ENCODE measurements at places on chromosomes 3 and 15.

DNA sequence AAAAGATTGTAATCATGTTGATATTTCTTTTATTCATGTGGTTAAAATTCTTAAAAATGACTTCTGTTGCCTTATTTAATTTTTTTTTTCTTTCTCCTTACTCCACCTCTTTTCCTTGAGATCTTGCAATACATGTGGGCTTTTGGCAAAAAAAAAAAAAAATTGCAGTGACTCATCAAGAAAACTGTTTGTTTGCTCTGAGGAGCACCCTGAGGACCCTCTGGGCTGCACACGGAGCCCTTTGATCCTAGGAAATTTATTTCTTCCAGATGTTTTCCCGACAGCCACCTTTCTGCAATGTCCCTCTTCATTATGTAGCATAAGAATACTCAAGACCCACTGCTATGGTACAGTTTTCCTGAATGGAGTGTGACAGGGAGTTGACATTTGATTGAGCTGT lies 371.7 kb downstream of the ZBTB20 start:
- no peak for DNase-seq

DNA sequence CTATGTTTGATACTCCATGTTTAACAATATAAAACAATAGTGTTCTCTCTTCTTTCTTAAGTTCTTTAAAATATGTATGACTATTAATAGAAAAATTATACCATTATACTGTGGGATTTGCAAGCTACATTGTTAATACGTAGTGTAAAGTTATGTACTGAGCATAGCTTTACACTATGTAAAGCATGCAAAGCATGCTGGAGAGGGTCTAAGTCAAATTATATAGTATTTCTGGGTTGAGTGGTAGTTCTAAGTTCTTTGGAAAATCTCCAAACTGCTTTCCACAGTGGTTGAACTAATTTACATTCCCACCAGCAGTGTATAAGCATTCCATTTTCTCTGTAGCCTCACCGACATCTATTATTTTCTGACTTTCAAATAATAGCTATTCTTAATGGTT lies 253.0 kb downstream of the RAP2B start:
- no peak for DNase-seq

DNA sequence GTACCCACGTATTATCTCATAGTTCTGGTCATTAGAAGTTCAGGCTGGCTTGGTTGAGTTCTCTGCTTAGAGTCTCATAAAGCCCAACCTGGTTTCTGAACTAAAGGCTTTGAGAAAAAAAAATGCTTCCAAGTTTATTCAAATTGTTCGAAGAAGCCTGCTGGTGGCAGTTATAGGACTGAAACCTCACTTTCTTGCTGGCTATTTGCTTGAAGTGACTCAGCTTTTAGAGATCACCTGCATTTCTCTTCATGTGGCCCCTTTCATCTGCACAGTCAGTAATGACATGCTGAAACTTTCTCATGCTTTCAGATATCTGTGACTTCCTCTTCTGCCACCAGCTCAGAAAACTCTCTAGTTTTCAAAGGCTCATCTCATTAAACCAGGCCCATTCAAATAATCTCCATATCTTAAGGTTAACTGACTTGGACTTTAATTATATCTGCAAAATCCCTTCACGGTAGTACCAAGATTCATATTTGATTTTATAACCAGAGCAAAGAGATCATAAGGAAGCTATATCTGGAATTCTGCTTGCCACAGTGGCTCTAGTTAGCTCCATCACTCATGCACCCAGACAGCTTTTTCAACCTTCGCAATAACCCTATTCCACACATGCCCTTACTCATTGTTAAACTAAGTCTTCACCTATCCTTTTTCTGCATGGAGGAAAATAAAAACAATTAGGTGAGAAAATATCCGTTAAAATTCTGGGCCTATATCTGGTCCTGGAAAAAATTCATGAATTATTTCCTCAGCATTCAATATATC lies 433.8 kb upstream of the CBLB start:
- no peak for DNase-seq

GRCh38 chr15:101647251-101647650 lies 4.9 kb downstream of the TM2D3 start:
- DNase-seq: no peak

- DNase-seq: no peak
Observed at GRCh38 chr3:46642971-46643370, 30.6 kb downstream of the FAM240A start.

GRCh38 chr15:83322061-83322460 lies 37.6 kb upstream of the BNC1 start:
- no peak for DNase-seq

- peak; percentile 31 for DNase-seq
Observed at GRCh38 chr3:112327371-112327951, 5.5 kb upstream of the CD200 start.

DNA sequence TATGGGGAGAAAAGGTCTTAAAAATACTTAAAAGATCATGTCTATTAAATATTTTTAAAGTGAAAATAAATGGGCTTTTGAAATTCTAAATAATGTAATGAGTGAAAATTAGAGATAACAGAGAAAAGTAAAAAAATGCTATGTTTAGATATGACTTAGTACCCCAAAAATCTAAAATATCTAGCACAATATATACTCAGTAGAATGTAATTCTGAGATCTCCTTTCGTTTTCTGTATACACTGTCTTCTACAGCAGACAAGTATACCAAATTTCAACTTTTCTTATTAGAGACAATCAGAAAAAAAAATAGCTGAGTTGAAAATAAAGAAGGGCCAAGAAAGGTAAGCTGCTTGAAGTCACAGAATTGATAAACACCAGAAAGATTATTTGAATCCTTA lies 140.8 kb downstream of the ADAM10 start:
- no peak for DNase-seq

- DNase-seq: no peak
Observed at GRCh38 chr3:30269751-30270445, 336.5 kb upstream of the TGFBR2 start.

- no peak for DNase-seq
Observed at GRCh38 chr15:77599357-77599756, 33.4 kb downstream of the LINGO1 start.

DNA sequence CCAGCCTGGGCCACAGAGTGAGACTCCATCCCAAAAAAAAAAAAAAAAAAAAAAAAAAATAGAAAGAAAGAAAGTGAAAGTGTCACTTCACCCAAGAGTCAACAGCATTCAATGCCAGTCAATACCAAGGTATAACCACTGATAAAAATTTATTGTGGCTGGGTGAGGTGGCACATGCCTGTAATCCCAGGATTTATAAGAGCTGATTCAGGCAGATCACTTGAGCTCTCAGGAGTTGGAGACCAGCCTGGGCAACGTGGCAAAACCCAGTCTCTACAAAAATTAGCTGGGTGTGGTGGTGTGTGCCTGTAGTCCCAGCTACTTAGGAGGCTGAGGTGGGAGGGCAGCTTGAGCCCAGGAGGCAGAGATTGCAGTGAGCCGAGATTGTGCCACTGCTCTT lies 46.5 kb upstream of the PIK3CB start:
- DNase-seq: no peak

- no peak for DNase-seq
Observed at GRCh38 chr15:75063338-75063737, 39.9 kb downstream of the PPCDC start.

DNA sequence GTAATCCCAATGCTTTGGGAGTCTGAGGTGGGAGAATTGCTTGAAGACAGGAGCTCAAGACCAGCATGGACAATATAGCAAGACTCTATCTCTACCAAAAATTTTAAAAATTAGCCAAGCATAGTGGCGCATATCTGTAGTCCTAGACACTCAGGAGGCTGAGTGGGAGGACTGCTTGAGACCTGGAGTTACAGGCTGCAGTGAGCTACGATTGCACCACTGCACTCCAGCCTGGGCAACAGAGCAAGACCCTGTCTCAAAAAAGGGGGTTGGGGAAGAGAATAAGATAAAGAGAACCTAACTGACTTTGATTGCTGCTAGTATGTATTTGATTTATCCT lies 755 bp downstream of the CD200R1 start:
- DNase-seq: no peak

DNA sequence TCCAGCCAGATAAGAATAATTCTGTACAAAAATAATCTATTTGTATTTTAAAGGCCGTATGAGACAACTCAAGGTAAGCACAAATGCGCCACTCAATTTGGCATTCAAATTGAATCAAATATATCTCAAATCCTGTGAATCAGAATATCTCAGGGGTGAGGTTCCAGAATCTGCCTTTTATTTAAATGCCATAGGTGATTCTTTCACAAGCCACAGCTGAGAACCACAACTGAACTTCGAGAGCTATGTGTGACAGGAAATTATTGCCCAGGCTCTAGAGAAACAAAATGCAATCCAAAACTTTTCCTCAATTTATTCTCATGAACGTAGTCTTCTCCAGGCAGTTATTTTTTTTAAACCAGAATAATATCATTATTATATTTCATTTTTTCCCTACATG lies 11.9 kb downstream of the ATP8B4 start:
- DNase-seq: no peak

DNA sequence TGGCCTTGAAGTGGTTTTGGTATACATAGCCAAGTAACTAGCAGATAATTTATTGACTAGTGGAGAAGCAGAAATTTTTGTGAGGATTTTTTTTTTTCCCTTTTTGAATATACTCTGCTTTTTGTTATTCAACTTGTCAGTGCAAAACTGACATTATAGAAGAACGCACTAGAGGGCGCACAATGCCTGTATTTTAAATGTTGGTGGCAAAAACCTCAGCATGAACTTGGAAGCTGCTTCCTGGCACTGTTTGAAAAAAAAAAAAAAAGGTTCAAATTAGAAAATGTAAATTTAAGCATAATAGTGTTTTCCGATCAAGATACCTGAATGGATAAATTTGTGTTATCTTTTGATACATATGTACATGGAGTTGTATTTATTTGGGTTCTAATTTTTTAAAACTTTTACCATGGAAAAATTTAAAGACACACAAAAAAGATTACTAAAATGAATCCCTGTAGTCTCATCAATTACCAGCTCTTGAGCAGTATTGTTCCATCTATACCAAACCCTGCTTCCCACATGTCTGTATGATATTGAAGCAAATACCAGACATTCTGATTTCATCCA lies 56.0 kb downstream of the SLC25A26 start:
- DNase-seq: peak; percentile 44

GRCh38 chr3:21140785-21141184 lies 610.2 kb downstream of the ZNF385D start:
- no peak for DNase-seq

GRCh38 chr15:100703032-100703578 lies 100.7 kb downstream of the ASB7 start:
- DNase-seq: no peak

- no peak for DNase-seq
Observed at GRCh38 chr15:23578521-23579150, 13.2 kb downstream of the MKRN3 start.

GRCh38 chr3:97464035-97464434 lies 300.5 kb upstream of the ARL6 start:
- no peak for DNase-seq

GRCh38 chr3:127848131-127849129 lies 26.1 kb upstream of the MGLL start:
- no peak for DNase-seq

DNA sequence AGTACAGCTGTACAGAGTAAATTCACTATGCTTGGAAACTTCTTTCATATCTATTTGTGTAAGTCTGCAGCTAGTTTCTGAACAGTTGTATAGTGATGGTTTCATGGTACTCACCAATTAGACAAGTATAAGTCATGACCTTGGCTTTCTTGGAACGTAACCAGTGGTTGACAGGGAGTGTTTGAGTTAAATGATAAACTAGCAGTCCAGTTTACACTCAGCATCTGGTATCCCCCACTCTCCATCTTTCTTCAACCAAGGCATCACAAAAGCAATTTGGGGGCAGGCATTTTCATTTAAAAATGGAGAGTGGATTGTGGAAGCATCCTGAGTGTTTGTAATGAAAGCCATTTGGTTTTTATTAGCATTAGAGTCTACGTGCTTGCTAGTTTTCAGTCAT lies 26.0 kb downstream of the MME start:
- no peak for DNase-seq

GRCh38 chr3:36132214-36132613 lies 248.1 kb upstream of the STAC start:
- DNase-seq: no peak

DNA sequence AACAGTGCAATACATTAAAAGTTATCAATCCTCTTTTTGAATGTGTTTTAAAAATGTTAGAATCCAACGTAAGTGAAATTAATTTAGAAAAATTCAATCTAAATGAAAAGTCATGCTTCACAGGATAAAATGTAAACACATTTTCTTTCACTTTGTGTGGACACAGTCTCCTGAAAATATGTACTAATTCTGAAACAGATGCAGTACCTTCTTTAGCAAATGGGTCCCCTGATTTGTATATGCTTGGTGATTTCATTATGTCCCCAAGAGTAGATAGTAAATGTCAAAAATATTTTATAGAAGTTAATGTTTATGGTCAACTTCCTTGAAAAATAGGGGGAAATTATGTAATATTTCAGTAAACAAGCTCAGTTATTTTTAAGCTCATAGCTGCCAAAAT lies 28.9 kb downstream of the FOXP1 start:
- DNase-seq: no peak

DNA sequence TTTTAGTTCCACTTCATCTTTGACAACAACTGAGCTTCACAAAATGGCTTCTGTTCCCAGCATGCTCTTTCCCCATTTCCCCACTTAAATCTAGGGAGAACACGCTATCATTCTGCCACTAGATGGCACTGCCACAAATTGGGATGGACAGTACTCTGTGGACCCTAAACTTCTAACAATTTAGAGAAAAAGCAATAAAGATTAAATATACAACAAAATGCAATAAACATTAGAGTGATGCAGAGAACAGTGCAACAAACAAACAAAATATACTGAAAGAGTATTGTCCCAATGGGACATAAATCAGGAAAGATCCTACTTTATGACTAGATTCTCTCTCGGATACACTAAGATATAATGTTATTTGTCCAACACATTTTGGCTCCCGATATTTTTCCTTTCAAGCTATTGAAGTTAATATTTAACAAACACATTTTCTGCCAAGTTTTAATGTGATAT lies 169.7 kb upstream of the TMCO5A start:
- no peak for DNase-seq

DNA sequence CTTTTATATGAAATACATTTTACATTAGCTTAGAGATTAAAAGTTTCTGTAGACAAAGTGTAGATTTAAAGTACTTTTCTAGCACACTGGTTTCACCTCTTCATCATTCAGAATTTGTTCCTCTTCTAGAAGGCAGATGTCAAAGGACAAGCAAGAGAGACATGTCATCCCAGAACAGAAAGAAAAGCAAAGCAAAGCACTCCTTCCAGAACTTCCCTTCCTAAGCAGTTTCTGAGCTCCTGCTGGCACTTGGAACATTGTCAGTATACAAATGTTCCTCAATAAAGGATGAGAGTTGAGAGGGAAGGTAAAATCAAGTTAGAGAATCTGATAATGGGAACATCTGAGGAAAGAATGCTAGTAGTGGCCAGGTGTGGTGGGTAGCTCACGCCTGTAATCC lies 26.2 kb downstream of the TMOD3 start:
- no peak for DNase-seq

- no peak for DNase-seq
Observed at GRCh38 chr3:81778678-81779182, 17.3 kb upstream of the GBE1 start.

GRCh38 chr3:3618623-3619022 lies 180.6 kb upstream of the LRRN1 start:
- DNase-seq: no peak

Data from stimulated activated CD4-positive, alpha-beta T cell treated with anti-CD3 and anti-CD28 coated beads, Interleukin-2, amount 100 ng/mL, for 4 hours (primary cell).